ENCODE measurements at places on chromosomes 2 and 18.
A peak's percentile ranks its signal among the peaks of the same experiment; 100 is the strongest.

GRCh38 chr2:164696634-164697033 is 75.4 kb upstream of the GRB14 start:
- DNase-seq = no peak

DNA sequence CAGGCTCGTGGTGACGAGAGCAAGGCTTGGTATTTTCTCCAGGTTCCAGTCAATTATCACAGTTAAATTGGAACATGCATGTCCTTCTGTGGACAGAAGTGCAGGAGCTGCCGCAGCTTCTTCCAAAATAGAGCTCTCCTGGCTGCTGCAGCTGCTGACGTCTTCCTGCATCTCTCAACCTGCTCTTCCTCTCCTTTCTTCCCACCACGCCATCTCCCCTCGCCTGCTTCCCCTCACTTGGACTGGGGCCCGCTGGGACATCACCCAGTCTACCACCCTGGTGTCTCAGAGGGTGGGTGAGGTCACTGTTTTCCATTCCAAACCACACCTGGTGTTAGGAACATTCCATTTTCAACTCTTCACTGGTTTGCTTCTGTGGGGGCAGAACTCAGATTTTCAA is 41.4 kb downstream of the SPP2 start:
- DNase-seq = no peak

DNA sequence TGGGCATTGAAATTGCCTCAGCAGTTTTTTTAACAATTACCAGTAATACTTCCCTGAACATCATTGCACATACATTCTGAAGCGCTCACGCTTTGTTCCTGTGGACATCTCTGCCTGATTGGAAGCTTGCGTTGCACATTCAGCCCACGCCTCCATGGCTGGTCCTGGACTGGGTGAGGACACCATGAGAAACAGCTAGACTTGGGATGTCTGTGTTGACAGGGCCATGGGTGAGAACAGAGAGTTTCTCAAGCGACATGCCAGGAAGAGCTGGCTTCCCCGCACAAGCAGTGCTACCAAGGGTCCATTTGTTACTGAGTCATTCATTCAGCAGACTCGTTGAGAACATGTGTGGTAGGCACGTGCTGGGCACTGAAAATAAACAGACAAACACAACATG is 166.3 kb downstream of the GBX2 start:
- no peak for DNase-seq

- no peak for DNase-seq
These were observed 22.1 kb upstream of the MEIS1 start for GRCh38 chr2:66412874-66413273.

DNA sequence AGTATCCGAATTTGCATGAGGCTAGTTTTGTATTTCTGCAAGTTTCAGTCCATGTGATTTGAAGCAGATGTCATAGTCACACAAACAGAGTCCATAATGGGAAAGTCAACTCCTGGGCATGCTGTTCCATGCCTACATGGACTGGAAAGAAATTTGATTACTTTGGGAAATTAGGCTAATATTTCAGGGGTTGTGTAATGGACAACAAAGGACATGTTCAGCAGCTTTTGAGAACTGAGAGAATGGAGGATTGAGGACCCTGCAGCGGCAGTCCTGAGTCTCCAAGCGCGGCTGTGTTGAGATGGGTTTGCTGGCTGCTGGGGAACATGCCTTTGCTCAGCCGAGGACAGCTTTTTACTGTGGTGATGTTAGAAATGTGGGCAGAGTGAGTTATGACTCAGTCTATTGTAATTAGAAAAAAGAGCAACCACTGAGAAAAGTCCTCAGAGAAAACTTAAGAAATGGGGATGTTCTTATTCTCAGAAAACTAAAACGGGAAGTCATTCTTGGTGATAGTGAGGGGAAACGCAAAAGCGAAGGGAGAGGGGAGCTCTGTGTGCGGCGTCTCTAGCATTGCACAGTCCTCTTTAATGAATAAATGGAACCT is 149.2 kb downstream of the FAM210A start:
- no peak for DNase-seq

- DNase-seq = no peak
These were observed 11.8 kb downstream of the UCN start for GRCh38 chr2:27296481-27296880.

DNA sequence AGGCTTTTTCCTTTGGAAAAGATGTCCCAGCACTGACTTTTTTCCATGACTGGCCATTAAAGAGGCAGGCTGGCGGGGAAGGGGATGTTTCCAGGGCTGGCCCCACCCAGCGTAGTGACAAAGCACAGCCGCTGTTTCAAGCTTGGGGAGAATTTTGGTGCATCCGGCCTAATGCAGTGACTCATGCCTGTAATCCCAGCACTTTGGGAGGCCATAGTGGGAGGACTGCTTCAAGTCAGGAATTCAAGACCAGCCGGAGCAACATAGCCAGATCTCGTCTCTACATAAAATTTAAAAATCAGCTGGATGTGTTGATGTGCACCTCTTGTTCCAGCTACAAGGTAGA is 78.0 kb upstream of the SH3BP4 start:
- DNase-seq = no peak

DNA sequence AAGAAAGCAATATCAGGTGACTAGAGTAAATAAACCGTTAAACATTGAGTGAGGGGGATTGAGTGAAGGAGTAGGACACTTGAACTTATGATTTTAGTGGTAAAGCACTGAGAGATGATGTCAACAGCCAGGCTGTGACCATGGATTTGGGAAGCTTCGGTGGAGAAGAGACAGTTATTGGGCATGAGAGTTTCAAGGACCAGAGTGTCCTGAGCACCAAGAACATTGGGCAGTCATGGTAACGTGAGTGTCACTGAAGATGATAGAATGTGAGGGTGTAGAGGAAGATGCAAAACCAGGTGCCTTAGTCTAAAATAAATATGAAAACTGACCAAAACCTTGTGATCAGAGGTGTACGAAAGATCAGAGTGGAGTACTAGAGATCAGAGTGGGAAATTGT is 248.1 kb downstream of the ASXL3 start:
- no peak for DNase-seq

GRCh38 chr2:27828305-27828704 is 56.8 kb downstream of the MRPL33 start:
- no peak for DNase-seq

GRCh38 chr2:220531216-220531615 is 903.8 kb downstream of the SLC4A3 start:
- DNase-seq = no peak

DNA sequence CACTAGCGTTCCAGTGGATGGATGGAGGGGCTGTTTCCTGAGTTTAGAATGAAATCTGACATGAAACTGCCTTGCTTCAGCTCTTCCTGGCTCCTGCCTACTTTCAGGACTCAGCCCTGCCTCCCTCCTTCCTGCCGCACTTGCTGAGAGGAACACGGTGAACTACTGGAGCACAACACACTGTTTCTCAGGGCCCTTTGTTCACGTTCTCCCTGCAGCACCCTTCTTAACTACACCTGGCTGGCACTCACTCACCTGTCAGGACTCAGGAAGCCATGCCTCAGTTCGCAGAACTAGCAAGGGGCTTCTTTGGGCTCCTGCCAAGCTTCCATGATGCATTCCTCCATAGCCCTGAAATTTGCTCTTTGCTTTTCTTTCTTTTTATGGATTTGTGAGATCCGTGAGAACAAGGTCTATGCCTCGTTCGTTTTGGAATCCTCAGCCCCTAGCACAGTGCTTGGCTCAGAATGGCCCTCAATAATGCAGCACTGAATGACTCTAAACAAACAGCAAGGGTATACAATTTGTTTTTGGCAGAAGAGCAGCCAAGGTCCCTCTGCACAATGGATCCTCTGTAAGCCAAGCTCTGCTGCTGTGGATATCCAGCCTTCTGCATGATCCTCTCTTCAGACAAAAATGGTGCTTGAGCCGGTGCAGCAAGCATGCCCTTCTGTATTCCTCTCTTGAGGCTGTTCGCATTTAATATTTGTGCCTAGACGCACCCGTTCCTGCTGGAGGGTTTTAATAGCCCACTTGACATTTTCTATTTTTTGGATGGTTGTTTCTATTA is 357.0 kb downstream of the TSN start:
- DNase-seq = no peak

DNA sequence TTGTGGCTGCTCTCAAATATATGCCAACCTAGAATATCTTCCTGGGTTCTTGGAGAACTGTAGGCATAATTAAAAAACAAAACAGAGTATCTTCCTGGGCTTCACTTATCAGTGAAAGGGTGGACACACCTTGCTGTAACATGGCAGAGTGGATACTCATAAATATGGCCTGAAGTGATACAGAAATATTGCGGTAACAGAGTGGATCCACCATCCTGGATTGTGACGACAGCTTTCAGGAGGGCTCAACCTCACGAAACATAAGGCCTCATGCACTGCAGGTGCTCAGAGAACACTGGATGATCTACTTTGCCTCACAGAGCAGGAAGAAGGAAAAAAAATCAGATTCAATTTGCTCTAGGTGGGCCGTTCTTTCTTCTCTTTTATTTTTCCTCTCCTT is 336.0 kb downstream of the NBAS start:
- DNase-seq = no peak

- no peak for DNase-seq
These were observed 1400.8 kb upstream of the DDX18 start for GRCh38 chr2:116413659-116414058.

DNA sequence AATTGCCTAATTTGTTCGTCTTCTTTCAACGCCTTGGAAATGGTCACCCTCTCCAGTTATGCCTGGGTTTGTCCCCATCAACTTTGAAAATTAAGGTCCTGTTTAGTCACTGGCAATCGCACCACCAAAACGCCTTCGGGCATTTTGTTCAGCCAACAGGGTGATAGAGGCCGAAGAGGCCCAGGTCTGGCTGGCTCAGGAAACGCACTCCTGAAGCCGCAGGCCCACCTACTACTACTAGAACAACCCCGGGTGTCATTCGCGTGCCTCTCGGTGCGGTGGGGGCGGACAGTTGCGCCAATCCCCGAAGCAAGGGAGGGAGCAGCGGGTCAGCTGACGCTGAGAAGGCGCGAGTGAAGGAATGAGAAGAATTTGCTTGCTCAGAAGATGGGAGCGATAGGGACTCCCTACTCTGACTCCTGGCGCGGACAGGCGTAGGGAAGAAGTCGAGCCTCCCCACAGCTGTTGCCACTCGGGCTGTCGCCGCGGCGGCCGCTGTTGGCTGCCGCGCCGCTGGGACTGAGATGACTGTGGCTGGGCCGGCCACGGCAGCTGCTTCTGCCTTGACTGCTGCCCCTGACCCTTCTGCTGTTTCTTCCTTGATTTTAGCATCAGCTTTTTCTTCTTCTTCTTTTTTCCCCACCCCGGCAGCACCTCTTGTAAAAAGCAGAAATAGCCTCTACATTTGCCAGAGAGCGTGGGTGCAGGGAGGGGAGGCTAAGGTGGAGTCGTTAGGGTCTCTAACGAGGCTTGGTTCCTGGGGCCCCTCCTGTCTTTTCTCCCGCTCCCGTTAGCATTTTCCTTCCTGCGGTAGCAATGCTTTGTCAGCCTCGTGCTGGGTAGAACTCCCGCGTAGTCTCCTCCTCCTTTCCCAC is 387.6 kb downstream of the FIGN start:
- DNase-seq = no peak

DNA sequence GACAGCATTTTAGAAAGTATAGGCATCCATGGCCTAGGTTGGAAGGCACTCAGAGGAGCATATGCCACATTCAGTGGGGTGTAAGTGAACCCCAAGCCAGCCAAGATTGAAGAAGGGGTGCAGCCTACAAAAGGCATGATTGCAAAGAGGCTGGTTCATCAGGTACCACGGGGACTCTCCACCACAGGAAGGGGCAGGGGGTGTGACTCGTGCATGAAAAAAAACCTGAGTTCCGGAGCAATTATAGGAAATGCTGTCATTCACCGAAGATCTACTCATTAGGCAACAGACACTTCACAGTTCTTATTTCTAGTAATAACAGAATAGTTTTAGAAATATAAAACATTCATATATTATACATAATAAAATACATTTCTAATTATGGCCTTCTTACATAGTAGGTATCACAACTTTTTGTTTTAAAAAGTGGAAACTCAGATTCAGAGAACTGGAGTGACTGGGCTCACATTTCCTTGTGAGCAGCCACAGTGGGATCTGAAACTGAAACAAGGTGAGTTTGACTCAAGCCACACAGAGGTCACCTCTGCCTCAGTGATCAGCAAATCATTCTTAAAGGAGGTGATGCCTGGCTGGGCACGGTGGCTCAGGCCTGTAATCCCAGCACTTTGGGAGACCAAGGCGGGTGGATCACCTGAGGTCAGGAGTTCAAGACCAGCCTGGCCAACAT is 188.4 kb upstream of the GYPC start:
- no peak for DNase-seq

GRCh38 chr2:181466661-181467576 is 9.7 kb downstream of the ITGA4 start:
- DNase-seq = peak; percentile 22

GRCh38 chr2:51620796-51621195 is 588.9 kb upstream of the NRXN1 start:
- no peak for DNase-seq

DNA sequence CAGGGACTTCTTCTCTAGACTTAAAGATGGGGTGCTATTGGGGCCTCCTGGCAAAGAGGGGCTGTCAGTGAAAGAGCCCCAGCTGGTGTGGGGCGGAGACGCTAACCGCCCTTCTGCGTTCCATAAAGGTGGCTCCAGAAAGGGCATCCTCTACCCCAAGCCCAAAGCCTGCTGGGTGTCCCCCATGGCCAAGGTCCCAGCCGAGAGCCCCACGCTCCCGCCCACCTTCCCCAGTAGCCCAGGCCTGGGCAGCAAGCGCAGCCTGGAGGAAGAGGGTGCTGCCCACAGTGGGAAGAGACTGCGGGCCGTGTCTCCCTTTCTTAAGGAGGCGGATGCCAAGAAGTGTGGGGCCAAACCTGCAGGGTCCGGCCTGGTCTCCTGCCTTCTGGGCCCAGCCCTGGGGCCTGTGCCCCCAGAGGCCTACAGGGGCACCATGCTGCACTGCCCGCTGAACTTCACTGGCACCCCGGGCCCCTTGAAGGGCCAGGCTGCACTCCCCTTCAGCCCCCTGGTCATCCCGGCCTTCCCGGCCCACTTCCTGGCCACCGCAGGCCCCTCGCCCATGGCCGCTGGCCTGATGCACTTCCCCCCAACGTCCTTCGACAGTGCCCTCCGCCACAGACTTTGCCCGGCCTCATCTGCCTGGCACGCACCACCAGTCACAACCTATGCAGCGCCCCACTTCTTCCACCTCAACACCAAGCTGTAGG is 15.2 kb downstream of the ARID5A start:
- DNase-seq = no peak

- no peak for DNase-seq
These were observed 96.0 kb downstream of the TMEM17 start for GRCh38 chr2:62410015-62410453.

GRCh38 chr2:229652796-229653195 is 61.6 kb downstream of the DNER start:
- DNase-seq = no peak
